ENCODE measurements at places on chromosomes 2 and 18.
A peak's percentile ranks its signal among the peaks of the same experiment; 100 is the strongest.

DNA sequence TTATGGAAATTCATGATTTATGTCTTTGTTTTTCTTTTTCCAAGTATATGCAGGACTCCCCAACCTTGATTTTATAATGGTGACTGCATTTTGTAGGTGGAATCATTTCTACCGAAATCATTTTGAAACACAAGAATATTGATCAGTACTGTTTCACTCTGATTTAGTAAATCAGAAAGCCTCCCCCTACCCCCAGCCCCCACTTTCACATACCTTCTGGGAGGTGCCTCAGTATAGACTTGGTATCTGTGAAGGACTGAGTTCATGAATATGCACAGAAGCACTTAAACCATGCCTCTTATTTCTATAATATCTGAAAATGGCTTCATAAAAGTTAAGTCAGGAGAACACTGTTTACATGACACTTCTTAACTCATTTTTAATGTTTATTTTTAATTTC is 147.7 kb downstream of the AGPS start:
- DNase-seq: peak; percentile 45

GRCh38 chr2:105919191-105919811 is 174.6 kb downstream of the NCK2 start:
- no peak for DNase-seq

- no peak for DNase-seq
Measured at GRCh38 chr2:234267534-234267933, 217.0 kb downstream of the SPP2 start.

DNA sequence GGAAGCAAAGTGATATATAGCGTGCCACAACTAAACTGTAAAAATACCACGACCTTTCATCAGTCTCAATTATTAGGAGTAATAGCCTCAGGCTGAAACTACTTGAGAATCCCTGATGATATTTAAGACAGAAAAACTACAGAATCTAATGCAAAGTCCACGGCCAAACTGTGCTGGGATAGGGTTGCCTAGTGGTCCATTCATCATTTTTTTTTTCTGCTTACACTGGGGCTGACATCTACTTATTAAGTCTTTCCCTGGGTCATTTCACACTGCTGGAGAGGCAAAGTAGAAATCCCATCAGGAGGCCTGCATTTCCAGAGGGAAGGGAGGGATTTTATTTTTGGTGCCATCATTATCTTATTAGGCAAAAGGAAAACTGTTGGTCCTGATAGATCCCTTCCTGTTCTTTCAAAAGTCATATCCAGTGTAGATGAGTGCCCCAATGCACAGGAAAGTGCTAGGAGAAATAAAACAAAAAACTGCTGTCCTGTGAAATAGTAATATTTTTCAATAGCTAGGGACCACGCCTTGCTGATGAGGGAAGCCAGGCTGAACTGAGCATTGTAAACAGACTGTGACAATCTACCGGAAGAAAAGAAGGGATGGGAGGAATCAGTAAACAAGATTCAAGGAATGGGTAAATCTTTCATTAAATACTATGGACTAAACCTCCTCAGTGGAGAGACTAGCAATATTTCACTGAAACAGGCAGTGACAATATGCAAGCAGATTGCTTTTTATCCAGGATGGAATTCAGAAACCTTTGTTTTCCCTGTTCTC is 644.3 kb downstream of the IRS1 start:
- no peak for DNase-seq

DNA sequence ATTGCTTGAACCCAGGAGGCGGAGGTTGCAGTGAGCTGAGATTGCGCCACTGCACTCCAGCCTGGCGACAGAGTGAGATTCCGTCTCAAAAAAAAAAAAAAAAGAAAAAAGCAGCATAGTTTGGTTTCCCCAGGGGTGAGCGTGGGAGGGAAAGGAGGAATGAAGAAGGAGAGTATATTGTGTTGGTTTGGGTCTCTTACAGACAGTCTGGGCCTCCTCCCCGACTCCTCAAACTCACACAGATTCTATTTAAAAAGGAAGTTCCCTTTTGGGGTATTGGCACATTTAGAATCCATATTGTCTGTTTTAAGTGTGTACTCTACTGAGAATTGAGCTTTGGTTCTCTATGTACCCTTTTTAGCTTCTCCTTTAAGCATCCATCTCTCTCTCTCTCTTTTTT is 27.4 kb upstream of the SLC20A1 start:
- DNase-seq: no peak
